ENCODE measurements at places on chromosomes 2 and 18.

GRCh38 chr2:133774654-133775015 lies 206.4 kb upstream of the NCKAP5 start:
- DNase-seq, result no peak

DNA sequence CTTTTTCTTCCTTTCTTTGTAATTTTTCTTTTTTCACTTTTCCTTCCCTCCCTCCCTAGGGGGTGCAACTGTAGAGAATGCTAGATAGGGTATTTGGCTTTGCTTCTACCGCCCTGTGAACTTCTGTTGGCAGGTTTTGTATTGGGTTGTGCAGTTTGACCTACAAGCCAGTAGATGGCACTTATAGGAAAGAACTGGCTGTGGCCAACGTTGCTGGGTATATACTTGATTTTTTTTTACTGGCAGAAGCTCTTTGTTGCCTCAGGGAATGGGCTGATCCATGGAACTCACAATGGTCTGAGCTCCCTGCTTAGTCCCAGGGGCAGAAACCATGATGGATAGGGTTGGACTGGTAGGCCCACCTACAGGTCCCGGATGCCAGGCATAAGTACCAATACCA lies 1019.5 kb upstream of the LRRTM1 start:
- no peak for DNase-seq

DNA sequence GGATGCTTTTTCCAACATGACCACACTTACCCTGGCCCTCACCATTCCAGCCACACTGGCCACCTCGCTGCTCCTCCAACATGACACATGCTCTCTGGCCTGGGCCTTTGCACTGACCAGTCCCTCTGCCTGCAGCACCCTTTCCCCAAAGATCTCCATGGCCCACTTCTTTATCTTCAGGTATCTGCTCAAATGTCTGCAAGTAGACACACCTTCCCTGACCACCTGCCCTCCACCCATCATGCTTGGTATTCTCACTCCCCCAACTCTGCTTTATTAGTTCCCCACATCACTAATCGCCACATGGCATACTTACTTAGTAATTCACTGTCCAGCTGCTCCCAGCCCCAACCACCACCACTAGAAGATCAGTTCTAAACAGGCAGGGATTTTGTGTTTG lies 214.2 kb downstream of the BCL11A start:
- no peak for DNase-seq

DNA sequence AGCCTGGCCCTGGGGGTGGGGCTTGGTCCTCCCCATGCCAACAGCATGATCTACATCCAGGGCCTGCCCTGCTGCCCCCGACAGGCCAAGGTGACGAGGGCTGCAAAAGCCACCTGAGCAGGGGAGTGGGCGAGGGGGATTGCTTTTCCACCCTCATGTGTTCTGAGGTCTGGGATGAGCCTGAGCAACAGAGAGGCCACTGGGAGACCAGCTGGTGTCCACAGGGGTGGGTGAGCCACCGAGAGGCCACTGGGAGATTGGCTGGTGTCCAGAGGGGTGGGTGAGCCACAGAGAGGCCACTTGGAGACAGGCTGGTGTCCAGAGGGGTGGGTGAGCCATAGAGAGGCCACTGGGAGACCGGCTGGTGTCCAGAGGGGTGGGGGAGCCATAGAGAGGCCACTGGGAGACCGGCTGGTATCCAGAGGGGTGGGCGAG lies 147.4 kb upstream of the GPC1 start:
- DNase-seq, result no peak

DNA sequence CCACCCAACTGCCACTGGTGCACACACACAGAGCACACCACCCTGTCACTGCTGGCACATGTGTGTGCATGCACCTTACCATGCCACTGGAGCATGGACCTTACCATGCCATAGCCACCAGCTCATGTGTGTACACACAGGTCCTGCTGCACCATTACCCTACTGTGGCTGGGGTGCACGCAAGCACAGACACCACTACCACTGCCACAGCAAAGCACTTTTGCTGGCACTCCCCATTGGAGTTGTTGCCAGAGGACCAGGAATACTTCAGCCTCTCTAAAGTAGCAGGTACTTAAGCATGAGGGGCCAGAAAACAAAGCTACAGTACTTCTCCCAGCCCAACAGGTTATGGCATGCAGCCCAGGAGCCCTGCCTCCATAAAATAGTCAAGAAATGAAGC lies 404.8 kb downstream of the MBD2 start:
- DNase-seq, result no peak

DNA sequence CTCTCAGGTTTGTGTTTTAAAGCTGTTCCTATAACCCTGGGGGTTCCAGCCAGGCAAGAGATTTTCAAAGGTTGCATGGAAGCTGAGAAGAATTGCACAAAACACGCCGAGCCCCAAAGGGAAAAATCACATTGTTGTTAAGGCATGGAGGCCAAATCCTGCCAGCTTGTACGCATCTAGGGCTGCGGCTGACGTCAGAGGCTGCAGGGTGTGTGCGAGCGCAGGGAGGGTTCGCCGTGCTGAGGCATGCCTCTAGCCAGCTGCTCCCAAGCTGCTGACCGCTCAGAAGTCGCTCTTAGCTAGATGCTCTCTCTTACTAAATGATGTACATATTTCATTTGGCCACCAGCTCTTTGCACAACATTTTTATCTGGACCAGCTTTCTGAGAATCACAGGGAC lies 191.8 kb downstream of the LPIN1 start:
- DNase-seq, result no peak

DNA sequence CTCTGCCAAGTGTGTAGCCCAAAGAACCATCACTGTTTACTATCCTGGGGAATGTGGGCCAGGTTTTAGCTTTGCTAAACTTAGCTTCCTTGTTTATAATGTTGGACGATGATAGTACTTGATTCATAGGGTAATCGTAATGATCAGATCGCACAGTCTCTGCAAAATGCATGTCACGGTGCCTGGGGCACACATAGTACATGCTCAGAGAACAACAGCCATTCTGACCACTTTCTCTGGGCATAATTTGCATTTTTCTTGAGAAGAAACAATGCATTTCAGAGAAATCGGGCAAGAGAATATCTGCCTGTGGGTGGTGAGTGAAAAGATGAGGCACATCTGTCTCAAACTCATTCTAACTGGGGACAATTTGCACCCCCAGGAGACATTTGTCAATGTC lies 16.3 kb downstream of the ACKR3 start:
- no peak for DNase-seq

DNA sequence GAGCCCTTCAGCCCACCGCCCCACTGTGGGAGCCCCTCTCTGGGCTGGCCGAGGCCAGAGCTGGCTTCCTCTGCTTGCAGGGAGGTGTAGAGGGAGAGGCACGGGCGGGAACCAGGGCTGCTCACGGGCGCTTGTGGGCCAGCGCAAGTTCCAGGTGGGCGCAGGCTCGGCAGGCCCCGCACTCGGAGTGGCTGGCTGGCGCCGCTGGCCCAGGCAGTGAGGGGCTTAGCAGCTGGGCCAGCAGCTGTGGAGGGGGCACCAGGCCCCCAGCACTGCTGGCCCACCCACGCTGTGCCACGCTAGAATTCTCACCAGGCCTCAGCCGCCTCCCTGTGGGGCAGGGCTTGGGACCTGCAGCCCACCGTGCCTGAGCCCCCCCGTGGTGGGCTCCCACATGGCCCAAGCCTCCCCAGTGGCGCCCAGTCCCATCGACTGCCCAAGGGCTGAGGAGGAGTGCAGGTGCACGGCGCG lies 45.2 kb downstream of the SLC5A7 start:
- DNase-seq, result no peak

DNA sequence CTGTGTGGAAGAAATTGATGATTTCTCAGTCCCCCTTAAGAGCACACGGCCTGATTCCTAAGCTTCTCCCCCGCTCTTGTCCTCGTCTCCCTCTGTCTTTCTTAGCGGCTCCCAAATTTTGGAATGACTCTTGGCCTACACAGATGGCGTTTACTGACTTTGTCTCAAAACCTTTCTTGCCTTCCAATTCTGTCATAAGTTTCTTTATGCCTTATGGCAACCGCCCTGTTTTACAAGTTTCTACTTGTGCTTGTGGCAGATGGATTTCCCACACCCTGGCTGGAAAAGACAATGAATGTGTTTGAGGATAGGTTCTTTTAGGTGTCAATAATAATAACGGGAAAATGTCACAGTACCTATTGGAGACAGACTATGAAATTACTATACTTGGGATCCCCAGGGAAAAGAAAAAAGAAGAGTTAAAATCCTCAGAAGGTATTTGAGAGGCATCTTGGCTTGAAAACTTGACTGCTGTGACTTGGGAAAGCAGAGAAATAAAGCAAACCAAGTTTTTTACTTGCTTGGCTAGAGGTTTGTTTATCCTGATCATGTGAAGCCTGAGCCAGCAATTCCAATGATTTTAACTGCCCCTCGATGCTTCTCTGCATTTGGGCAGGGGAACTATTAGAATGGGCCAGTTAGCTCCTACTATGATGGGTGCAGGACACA lies 276.4 kb downstream of the HRH4 start:
- DNase-seq, result no peak

GRCh38 chr18:8536922-8537321 lies 72.3 kb upstream of the RAB12 start:
- DNase-seq, result no peak

DNA sequence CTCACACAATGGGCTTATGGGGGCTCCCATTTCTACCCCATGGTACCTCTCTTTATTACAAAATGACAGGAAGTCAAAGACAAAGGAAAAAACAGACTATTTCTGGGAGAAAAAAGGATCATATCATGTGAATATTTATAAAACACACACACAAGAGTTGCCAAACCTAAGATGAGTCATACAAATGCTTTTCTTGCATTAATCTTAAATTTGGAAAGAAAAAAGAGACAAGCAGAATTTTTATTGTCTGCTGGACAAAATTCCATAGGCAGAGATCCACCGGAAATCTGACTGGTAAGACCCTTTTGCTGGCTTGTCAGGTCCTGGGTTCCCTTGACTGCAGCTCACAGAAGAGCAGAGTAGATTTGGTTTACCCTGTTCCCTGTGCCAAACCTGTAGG lies 1732.3 kb upstream of the PIK3C3 start:
- no peak for DNase-seq

- DNase-seq, result peak; percentile 45
Measured at GRCh38 chr2:204578928-204579598, 33.8 kb downstream of the PARD3B start.

- no peak for DNase-seq
Measured at GRCh38 chr2:169225233-169225750, 137.0 kb downstream of the LRP2 start.

DNA sequence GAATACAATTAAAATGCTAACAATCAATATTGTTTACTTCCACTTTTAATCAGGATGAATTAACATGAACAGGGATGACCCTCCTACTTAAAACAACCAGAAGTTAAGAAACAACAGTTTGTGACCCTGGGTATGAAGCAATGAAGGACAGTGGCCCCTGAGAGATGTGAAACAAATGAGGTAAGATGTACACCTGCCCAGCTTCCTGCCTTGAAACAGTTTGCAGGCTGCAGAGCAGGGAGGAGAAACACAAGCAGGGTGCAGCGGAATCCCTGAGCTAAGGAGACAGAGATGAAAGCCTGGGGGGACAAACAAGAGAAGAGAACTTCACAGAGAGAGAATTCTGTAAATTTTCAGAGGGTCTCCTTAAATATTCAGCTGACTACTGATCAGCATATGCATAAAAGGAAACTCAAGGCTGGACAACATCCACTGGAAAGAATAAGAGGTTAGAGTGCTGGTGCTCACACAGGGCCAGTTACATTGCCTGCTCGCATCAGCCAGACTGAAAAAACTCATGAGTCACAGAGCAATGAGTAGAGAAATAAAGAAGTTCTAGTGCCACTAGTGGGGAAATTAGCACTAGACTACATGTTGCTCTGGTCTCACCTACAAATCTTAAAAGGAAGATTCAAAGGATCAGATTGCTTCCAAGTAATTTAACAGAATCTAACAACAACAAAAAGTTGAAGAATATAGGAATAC lies 106.4 kb downstream of the PID1 start:
- DNase-seq, result no peak

GRCh38 chr18:3526421-3527354 lies 76.7 kb downstream of the TGIF1 start:
- peak; percentile 82 for DNase-seq

DNA sequence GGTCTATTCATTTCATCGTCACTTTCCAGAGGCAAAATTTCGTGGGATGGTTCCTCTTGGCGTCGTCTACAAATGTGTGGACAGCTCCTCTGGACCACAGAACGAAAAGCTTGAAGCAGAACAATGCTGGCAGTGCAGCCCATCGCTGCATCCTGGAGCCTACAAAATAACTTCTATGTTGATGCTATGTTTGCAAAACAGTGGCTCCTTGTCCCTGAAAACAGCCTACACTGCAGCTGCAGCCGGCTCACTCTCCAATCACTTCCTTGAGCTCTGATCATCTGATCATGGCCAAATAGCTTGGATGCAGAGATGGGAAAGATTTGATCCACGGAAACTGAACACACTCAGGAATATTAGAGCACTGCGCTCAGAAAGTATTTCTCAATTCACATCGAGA lies 60.0 kb downstream of the DOCK10 start:
- DNase-seq, result peak; percentile 96

DNA sequence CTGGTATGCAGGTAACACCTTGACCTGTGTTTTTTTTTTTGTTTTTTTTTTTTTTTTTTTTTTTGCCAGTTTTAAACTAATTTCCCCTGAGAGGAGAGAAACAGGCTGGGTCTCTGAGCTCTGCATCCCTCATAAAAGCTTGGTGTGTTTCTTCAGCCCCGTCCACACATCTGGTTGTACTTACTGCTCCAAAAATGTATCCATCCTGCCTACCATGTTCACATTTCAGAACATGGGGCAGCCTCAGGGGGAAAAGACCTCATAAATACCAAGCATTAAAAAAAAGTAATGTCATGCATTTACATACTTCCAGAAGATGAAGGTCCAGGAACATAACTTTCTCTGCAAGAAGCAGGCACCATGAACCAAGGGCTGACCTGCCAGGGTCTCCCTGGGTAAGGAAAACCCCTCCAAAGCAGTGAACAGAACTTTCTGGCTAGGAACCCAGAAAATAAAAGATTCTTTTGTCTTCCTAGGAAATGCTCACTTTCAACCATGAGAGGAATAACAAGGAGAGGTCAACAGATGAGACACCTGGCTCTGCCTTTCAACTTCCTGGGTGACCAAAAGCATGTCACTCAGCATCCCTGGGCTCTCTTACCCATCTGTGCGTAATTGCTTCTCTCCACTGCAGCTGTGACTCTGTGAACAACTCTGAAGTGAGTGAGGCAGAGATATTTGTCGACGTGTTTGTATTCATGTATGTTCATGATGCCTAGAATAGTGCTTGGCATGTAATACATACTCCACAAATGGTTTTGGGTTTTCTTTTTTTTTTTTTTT lies 118.6 kb downstream of the MCFD2 start:
- DNase-seq, result no peak

- DNase-seq, result peak; percentile 38
Measured at GRCh38 chr2:202378001-202378400, 1.9 kb downstream of the BMPR2 start.
